Amniotic epithelial cell (primary cell): ENCODE measurements at places on chromosomes 2 and 18.
A peak's percentile ranks its signal among the peaks of the same experiment; 100 is the strongest.

GRCh38 chr2:12964904-12965539, 248.3 kb downstream of the TRIB2 start:
- no peak for DNase-seq

- DNase-seq, result peak; percentile 29
Observed at GRCh38 chr2:138036522-138036921, 72.2 kb downstream of the HNMT start.

GRCh38 chr2:97907369-97908100, 88.2 kb downstream of the TMEM131 start:
- no peak for DNase-seq

DNA sequence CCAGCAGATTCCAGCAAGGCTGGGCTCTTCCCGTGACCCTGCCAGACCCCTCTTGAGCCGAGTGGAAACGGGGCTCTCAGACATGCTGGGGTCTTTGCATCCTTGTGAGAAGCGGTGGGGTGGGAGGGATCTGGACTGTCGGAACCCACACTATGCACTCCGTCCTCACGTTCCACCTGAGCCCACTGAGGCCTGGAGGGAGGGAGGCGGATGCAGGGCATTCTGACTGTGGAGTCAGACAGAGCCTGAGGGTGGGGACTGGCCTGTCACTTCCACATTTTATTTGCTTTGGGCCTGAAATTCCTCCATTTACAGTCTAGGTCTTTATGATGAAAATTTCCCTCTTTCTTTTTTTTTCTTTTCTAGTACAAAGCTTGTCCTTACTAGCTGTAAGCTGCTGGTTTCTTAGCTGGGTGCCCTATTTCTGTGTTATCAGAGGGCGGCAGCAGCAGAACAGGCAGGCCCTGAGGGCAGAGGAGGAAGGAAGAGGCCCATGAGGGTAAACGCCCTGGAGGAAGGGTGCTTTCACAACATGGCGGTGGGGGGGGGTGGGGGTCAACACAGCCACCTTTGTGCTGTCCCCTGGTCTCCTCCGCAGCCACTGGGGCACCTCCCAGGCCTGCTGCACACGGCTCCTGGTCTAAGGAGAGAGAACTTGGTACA, 373.5 kb upstream of the MYT1L start:
- DNase-seq, result no peak

- no peak for DNase-seq
Observed at GRCh38 chr2:157260533-157261198, 3.2 kb downstream of the GALNT5 start.

DNA sequence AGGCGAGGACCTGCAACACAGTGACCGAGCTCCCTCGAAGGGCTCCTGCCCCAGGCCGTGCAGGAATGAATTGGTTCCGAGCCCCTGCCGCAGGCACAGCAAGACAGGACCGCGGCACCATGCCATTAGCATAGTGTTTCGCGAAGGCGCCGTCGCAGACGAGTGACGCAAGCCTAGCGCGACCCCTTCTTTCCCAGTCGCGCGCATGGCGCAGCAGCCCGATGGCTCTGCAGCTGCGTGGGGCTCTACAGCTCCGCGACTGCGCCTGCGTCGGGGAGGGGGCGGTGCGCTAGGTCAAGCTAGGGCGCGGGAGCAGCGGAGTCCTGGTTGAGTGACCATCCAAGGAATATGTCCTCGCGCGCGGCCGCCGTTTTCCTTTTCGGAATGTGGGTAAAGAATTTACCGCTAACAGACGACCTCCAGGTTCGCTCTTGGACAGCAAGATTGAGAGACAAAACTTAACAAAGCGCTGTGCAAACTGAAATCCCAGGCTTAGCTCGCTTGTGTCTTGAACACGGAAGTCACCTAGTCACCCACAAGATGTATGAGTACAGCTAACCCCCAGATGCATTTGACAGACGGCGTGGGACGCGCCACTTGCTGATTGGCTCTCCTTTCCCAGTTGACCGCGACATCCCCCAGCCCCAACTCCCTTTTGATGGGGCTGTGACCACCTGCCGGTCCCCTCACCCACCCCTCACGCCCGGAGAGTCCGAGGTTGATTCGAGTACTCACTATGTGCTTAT, at the start of gene TRMT61B:
TSS of gene TRMT61B (minus strand) at position 164 of the 746 bp plus-strand sequence. CDS start at position 132, 32 bp downstream.
- DNase-seq, result peak; percentile 92

DNA sequence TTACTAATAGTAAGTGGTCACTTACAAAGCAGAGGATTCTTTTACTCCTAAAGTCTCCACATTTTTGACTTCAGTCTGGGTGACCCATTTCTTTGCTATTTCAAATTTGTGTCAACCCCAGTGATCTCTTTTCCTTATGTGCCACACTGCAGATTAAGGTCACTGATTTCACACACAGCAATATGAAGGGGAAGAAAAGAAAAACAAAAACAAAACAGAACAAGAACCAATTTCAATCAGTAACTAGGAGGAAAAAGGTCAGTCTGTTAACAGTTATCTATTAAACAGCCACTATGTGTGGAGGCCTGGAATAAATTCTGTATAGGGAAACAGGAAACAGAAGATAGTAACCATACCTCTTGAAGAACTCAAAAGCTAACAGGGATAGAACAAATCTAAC, 72.0 kb upstream of the ACVR2A start:
- no peak for DNase-seq

DNA sequence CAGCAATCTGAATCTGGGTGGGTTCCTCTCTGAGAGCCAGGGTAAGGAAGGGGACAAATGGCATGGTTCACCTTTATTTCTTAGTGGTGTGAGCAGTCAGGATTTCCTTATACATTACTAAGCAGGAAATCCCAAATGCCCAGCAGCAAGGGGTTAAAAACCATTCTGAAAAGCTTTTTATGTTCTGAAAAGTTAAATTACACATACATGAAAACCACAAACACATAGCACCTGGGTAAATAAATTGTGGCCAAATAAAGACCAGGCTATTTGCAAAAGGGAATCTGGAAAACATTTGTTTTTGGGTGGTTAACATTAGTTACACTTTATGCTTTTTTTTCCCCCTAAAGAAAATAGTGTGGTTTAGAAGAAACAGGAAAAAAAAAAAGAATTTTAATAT, 156.1 kb downstream of the AGPS start:
- no peak for DNase-seq
